ENCODE measurements at places on chromosomes 12 and 14.
A peak's percentile ranks its signal among the peaks of the same experiment; 100 is the strongest.

GRCh38 chr12:127245009-127245408 lies 1022.0 kb upstream of the TMEM132C start:
- DNase-seq: no peak

DNA sequence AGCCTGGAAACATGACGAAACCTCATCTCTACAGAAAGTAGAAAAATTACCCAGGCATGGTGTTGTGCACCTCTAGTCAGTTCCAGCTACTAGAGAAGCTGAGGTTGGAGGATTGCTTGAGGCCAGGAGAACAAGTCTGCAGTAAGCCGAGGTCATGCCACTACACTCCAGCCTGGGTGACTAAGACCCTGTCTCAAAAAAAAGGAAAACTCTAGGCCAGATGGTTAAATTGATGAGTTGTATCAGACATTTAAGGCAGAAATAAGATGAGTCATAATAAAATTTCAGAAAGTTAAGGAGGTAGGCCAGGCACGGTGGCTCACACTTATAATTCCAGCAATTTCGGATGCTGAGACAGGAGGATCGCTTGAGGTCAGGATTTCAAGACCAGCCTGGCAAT lies 10.7 kb downstream of the EIF2S1 start:
- DNase-seq: no peak

- no peak for DNase-seq
Measured at GRCh38 chr12:28799348-28799747, 349.7 kb upstream of the FAR2 start.

- no peak for DNase-seq
Measured at GRCh38 chr14:50791201-50791600, 39.8 kb downstream of the NIN start.

GRCh38 chr12:53743266-53744129 lies 8.3 kb downstream of the CISTR start:
- DNase-seq: peak; percentile 62

GRCh38 chr12:131368668-131369071 lies 342.2 kb upstream of the SFSWAP start:
- no peak for DNase-seq

DNA sequence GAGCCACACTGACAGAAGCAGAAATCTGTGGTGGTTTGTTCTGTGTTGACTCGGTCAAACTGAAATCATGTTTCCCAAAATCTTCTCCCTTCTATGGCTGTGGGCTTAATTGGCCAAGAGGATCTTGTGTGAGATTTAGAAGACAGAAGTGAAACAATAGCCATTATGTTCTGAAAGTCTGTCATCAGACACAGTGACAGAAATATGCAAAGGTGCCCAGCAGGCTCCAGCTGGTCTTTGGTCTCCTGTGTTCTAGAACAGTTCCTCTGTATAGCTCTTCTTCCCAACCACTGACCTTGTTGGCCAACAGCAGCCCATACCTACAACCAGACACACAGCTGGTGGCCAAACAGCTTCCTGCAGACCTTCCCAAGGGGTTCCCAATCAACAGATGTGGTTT lies 25.0 kb upstream of the COCH start:
- no peak for DNase-seq

GRCh38 chr14:100304825-100305323 lies 1.4 kb downstream of the SLC25A29 start:
- DNase-seq: peak; percentile 85

DNA sequence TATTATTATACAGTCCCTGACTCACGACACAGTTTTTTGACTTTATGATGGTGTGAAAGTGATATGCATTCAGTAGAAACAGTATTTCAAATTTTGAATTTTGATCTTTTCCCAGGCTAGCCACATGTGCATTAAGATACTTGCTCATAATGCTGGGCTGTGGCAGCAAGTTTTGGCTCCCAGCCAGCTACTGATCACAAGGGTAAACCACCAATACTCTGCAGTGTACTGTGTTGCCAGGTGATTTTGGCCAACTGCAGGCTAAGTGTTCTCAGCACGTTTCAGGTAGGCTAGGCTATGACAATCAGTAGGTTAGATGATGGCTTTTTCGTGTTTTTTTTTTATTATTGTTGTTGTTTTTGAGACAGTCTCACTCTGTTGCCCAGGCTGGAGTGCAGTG lies 69.4 kb upstream of the ACTN1 start:
- peak; percentile 70 for DNase-seq

GRCh38 chr14:76432827-76433752 lies 57.2 kb downstream of the ESRRB start:
- DNase-seq: no peak

GRCh38 chr12:39752482-39753137 lies 133.0 kb upstream of the ABCD2 start:
- no peak for DNase-seq

GRCh38 chr12:88472775-88473174 lies 107.5 kb downstream of the KITLG start:
- DNase-seq: no peak

DNA sequence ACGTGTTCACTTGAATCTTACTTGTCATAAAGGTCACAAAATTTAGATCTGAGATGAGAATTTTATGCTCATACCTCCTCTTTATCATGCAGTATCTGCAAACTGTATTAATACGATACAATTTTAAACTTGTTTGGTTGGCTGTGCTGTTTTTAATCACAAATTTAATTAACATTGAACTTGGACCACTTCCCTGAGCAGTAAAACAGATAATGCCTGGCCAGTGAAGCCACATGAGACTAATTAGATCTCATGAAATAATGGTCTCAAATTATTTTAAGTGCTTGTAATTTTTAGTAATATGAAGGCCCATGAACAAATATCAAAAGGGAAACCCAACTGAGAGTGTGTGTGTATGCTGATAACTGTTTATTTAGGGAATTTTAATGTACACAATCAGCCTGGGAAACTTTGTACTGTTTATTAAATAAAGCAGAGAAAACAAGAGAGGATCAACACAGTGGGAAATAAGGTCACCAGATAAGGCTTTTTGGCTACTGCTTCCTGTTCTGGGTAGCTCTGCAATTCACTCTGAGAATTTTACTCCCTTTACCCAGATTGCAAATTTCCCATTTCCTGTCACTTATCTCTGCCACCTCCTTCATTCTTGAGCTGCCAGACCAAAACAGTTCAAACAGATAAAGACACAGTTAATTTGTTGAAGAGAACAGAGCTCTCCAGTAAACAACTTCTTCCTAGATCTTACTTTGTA lies 61.6 kb upstream of the GNPNAT1 start:
- DNase-seq: no peak

DNA sequence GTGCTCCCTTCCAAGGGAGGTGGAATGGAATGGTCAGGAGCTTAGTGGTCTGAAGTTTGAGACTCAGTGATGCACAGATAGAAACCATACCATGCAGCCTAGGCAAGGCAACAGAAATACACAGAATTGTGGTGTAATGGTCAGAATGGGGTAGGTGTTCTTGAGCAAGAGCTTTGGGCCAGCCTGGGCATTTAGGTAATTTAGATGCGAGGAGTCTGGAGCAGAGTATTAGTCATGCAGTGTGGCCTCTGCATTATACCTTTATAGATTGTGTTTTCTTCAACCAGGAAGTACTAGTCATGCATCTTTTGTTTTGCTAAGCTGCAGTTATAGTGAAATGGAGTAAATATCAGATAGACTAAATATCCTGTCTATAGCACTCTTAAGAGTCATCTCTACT lies 118.3 kb downstream of the DAAM1 start:
- no peak for DNase-seq

GRCh38 chr14:100438678-100439592 lies 115.8 kb downstream of the SLC25A47 start:
- peak; percentile 31 for DNase-seq

DNA sequence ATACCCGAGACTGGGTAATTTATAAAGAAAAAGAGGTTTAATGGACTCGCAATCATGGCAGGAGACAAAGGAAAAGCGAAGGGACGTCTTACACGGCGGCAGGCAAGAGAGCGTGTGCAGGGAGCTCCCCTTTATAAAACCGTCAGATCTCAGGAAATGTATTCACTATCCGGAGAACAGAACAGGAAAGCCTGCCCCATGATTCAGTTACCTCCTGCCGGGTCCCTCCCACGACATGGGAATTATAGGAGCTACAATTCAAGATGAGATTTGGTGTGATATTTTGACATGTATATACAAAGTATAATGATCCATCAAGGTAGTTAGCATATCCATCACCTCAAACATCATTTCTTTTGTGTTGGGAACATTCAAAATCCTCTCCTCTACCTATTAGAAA lies 2.3 kb upstream of the CDCA4 start:
- DNase-seq: no peak

DNA sequence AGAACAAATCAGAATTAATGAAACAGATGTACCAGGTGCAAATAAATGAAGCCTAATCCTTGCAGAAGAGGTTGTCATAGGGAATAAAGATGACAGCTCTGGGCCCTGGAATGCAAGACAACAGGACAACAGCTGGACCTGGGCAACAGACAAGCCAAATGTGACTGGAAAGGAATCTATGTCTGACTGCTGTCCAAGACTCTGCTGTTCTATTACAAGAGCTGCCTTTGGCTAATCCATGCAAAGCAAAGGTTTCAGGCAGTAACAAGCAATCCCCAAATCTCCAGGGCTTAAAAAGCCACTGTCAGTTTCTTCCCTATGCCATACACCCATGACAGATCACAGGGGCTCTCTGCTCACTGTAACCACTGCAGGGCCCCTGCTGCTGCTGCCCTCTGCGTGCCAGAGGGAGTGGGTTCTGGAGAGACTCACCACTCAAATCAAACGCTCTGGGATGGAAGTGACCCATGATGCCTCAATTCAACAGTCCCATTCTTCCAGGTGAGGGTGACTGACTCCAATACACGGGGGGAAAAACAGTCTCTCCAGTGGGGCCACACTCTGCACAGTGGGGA lies 218.9 kb upstream of the SFSWAP start:
- no peak for DNase-seq

- no peak for DNase-seq
Measured at GRCh38 chr12:47397664-47398281, 308.1 kb downstream of the RPAP3 start.

DNA sequence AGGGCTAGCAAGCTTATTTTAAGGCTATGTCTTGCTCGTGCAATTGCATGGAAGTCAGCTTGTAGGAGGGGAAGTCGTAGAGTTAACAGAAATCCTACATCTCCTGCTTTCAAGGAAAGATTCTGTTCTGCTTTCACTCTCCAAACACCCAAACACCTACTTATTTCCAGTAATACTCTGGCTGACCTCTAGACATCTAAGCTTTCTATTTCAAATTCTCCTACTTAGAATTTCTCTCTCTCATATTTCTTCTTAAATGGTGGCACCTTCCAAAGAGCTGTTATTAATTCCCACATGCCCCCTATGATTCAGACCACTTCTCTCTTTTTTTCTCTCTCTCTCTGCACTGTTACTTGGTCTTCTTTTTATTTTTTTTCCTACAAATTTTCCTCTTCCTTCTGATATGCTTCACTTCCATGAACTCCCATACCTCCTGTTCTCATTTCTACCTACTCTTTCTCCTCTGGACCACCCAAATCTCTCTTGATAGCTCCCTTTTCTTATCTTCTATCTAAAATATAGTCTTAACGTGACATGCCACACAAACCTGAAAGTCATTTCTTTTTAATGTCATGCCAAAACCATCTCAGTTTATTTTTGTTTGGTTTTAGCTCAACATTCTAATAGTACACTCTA lies 90.8 kb downstream of the RPS6KA5 start:
- no peak for DNase-seq

DNA sequence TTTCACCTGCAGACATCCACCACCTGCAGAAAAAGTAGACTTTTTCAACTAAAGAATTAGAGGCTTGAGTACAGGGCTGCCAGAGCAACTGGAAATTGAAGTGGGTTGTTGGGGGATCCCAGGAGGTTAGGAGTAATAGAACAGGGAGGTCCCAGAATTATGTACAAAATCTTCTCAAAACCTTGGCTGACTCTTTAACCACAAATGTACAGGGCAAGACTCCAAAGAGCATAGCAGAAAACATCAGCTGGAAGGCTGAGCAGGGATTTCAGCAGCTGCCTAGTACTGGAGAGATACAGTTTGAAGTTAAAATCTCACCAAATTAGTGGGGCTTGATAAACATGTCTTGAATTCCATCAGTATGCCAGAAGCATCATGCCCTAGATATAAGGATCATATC lies 191.6 kb downstream of the CRADD start:
- DNase-seq: no peak

GRCh38 chr12:105358789-105359188 lies 28.3 kb downstream of the C12orf75 start:
- no peak for DNase-seq

DNA sequence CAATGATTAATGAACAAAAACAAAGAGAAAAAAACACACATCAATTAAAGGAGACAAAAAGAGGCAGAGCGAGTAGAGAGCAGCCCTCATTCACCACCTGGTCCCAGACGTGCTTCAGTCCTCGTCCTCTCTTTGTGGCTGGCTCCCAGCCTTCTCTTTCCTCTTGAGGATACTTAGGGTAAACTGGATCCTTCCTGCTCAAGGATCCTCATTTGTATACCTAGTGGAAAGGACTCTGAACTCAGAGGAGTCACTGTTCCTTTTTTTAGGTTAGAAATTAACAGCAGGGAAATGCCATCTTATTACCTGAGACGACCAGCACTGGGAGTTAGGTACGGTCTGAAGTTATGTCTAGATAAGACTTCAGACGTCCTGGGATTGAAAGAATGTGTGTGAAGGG lies 9.7 kb downstream of the MLEC start:
- DNase-seq: no peak

- DNase-seq: no peak
Measured at GRCh38 chr14:68705741-68706283, 87.1 kb downstream of the ZFP36L1 start.

DNA sequence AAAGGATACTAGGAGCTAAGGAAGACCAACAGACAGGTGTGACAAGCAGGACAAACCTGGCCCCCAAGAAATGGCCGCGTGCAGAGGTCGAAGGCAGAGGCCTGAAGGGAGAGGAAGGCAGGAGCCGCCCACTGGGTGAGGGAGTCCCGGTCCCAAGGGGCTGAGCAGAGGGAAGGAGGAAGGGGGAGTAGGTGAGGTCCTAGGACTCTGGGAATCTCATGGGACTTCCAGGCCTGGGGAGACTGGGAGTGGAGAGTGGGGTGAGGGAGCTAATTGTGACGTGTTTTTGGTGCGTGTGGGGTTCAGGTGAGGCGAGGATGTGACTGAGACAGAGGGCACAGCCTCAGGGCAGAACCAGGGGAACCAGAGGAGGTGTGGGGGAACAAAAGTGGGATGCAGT lies 11.7 kb upstream of the FLVCR2 start:
- DNase-seq: no peak

DNA sequence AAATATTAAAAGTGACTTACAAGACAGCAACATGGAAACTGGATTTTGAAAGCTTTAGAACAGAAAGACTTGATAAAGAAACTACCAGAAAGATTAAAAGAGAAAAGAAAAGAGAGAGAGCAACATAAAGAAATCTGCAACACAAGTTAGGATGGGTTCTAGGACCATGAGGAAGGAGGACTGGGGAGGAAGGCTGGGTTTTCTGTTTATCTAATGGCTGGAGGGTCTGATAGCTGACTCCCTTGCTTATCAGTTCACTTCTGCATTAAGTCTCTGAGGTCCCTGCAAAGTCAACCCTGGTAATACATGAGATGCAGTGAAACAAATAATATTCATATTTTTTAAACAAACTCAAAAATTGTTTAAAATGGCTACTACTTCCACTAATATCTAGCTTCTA lies 90.1 kb downstream of the RPAP3 start:
- DNase-seq: no peak
